ENCODE measurements at places on chromosomes 1 and 21. TPM values are rescaled to one million over a fixed set of nuclear protein-coding genes. Genes with fewer than 3 reads are reported as not detected.

DNA sequence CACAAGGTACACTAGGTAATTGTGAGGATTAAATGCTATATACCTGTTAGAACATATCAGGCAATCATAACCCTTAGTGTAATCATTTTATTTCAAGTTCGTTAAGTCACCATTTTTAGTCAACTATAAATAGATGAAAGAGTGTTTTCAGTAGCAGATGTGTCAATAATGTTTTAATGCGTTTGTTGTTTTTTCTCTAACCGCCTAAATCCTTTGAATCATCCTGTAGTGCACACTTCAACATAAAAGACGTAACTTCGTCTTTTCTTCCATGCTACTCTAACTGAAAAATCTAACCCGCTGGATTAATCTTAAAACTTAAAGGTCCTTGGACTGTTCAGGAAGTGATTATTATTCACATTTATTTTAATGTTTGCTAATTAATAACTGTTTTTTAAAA is 7.2 kb upstream of the LBR start:
- H3K4me1 ChIP-seq, result peaks cover 39% of the 10 kb centered on the region
- H3K36me3 ChIP-seq, result no peaks in the 10 kb centered on the region
- DNase-seq, result no peak
- no peak overlapping the region for H3K27ac ChIP-seq
- no peaks in the 10 kb centered on the region for H3K27me3 ChIP-seq
- no peak overlapping the region for H3K4me3 ChIP-seq

SPRR5 gene
- not detected for total RNA-seq

GRCh38 chr1:205356440-205357139 is at the start of gene KLHDC8A:
Gene KLHDC8A (minus strand): TSS chr1:205356922. CDS start chr1:205343604, 13,318 bp downstream.
- H3K4me3 ChIP-seq, result no peak within 1 kb of the TSS
- H3K36me3 ChIP-seq, result no peaks in the 10 kb centered on the region
- H3K27ac ChIP-seq, result no peak within 1 kb of the TSS
- no peak for DNase-seq
- no peaks in the 10 kb centered on the region for H3K27me3 ChIP-seq

DNA sequence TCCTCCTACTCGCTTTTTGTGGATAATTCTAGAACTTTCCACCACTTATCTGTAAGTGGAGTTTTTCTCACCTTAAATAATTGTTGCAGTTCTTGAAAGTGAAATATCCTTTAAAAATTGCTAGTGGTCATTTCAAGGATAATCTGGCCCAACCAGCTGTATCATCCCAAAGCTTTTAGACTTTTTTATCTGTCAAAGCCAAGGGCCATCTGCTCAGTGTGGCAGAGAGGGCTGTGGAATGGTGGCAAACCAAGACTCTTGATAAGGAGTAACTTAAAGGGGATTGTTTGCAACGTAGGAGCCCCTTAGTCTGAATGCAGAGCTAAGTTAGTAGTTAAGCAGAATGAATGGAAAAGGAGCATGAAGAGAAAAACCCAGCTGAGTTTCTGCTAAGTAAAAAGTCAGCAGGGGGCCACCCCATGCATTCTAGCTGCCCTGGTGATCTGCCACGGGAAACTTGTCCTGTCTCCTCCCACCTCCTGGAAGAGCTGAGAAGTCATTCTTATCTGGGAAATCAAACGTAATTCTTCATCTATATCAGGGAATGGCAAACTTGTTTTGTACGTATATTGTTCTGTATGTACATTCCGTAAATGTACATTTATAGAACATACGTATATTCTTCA is 169.3 kb downstream of the PRDM2 start:
- H3K4me3 ChIP-seq, result no peak overlapping the region
- H3K4me1 ChIP-seq, result no peaks in the 10 kb centered on the region
- no peaks in the 10 kb centered on the region for H3K36me3 ChIP-seq

GRCh38 chr1:6580119-6580592 is 362 bp downstream of the ZBTB48 start:
- DNase-seq, result peak; percentile 85
- H3K4me3 ChIP-seq, result peak overlapping the region; percentile 88
- H3K36me3 ChIP-seq, result no peaks in the 10 kb centered on the region
- no peaks in the 10 kb centered on the region for H3K27me3 ChIP-seq
- H3K4me1 ChIP-seq, result peaks cover 29% of the 10 kb centered on the region
- H3K27ac ChIP-seq, result peak overlapping the region; percentile 49

SLC30A10 gene
- total RNA-seq, result not detected

- DNase-seq, result no peak
- no peaks in the 10 kb centered on the region for H3K4me1 ChIP-seq
- H3K36me3 ChIP-seq, result no peaks in the 10 kb centered on the region
- H3K27ac ChIP-seq, result no peak overlapping the region
Measured at GRCh38 chr1:9990944-9991343, 6.1 kb upstream of the RBP7 start.

LCE3A gene
- not detected for total RNA-seq

SELENOF gene
- total RNA-seq, result 118 TPM

SLC2A1 gene
- 83.8 TPM for total RNA-seq

HES2 gene
- total RNA-seq, result not detected

- peaks cover 43% of the 10 kb centered on the region for H3K4me1 ChIP-seq
- H3K36me3 ChIP-seq, result peaks cover 54% of the 10 kb centered on the region
- peak overlapping the region; percentile 95 for H3K27ac ChIP-seq
Measured at GRCh38 chr1:28507247-28507645, 1.4 kb downstream of the RCC1 start.

DNA sequence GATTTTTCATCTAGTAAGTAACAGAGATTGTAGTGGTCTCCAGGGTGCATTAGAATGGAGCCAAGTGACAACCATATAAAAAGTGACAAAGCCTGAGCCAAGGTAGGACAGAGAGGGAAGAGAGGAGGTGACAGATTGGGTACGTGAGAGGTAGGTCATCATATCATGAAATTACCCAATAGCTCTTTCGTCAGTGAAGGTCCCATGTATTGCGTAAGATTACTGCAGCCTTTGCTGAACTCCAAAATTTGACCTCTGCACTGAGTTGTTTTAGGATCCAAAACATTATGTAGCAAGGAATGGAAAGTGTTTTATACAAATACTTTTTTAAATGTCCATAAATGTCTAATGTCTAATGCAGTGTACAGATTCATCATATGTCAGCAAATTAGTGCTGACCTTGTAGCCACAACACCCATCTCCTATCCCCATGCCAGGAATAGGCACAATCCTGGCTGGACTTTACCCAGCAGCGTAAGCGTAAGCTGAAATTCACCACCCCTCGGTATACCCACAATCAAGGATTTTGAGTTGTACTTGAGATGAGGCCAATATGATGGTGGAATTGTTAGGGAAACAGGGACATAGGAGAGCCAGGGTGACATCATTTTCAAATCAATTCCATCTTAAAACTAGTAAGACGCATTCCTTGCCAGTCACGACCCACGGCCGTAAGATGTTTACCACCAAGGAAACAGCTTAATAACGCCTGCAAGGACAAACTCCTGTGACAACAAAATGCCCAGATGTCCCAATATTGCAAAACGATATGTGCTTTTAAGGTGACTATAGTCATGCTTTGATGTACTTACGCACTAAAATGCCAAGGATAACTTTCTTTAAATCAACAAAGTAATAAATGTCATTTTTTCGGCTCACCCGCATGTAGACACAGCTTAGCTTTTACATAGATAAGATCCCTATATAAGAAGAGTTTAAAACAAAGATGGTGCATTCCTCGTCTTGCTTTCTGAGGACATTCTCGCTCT is 38.1 kb upstream of the GREM2 start:
- H3K27ac ChIP-seq, result no peak overlapping the region
- H3K4me1 ChIP-seq, result no peaks in the 10 kb centered on the region
- DNase-seq, result no peak
- no peak overlapping the region for H3K4me3 ChIP-seq
- H3K27me3 ChIP-seq, result no peaks in the 10 kb centered on the region

PDPN gene
- total RNA-seq, result not detected

BNIPL gene
- total RNA-seq, result 0.63 TPM

GRCh38 chr1:183915625-183916510 is 110.9 kb downstream of the RGL1 start:
- peak; percentile 91 for DNase-seq
- H3K27me3 ChIP-seq, result no peaks in the 10 kb centered on the region
- H3K27ac ChIP-seq, result no peak overlapping the region
- peaks cover 18% of the 10 kb centered on the region for H3K4me1 ChIP-seq

- no peaks in the 10 kb centered on the region for H3K36me3 ChIP-seq
- H3K4me3 ChIP-seq, result no peak overlapping the region
- H3K27me3 ChIP-seq, result no peaks in the 10 kb centered on the region
- peaks cover 6% of the 10 kb centered on the region for H3K4me1 ChIP-seq
- DNase-seq, result no peak
- H3K27ac ChIP-seq, result no peak overlapping the region
Measured at GRCh38 chr1:89603651-89604413, 29.1 kb upstream of the LRRC8C start.

CR1L gene
- total RNA-seq, result not detected

EXO5 gene
- total RNA-seq, result 9.1 TPM

DNA sequence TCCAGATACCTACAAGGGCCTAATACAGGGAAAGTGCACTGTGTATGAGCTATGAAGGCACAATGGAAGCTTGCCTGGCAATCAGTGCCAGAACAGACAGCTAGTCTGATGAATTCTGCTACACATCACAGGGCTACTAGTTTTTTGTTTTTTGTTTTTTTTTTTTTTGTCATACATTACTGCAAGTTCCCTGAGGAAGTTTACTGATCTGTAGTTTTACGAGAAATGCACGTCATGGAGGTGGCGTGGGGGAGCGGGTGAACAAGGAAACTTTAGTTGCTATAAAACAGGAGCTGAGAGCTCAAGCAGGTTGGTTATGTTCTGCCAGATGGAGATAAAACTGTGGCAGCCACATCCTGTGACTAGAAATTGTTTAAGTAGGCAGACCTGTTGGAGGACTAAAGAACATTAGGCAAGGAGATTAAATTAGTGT is 17.7 kb downstream of the PTPRC start:
- H3K4me1 ChIP-seq, result peaks cover 95% of the 10 kb centered on the region
- H3K4me3 ChIP-seq, result peak overlapping the region; percentile 20
- H3K36me3 ChIP-seq, result peaks cover 26% of the 10 kb centered on the region
- no peaks in the 10 kb centered on the region for H3K27me3 ChIP-seq
- H3K27ac ChIP-seq, result peak overlapping the region; percentile 99

DNA sequence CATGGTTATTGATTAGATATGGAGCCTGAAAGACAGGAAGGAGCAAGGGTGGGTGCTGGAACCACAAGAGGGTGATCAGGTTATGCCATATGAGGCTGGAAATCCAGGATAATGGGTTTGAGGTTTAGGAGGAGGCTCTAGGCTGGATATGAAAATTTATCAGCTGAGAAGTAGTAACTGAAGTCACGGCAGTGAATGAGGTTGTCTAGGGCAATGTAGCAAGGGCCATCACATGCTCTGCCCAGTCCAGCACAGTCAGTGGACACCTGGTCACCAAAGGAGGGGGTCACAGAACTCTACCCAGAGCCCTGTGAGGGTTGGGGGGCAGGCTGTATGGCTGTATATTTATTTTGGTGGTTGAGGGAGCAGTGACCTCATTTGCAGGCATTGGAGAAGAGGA is 10.5 kb upstream of the TMEM61 start:
- no peaks in the 10 kb centered on the region for H3K27me3 ChIP-seq
- no peak overlapping the region for H3K4me3 ChIP-seq
- no peak overlapping the region for H3K27ac ChIP-seq

DNA sequence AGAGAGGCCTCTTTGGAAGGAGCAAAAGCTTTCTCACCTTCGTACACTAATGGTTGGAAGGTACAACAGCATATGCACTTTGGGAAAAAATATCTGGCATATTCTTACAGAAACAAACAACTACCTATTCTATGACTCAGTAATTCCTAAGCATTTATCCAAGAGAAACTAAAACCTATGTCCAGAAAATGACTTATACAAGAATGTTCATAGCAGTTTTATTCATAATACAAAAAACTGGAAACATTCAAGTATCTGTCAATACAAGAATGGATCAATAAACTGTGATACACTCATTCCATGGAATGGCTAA is 8.2 kb downstream of the NBPF1 start:
- 0 out of 2 replicates have a peak, but pooled peaks cover 4% of the 10 kb centered on the region for H3K36me3 ChIP-seq
- no peak overlapping the region for H3K27ac ChIP-seq
- H3K4me3 ChIP-seq, result no peak overlapping the region
- 0 out of 2 replicates have a peak, but pooled peaks cover 3% of the 10 kb centered on the region for H3K27me3 ChIP-seq
- H3K4me1 ChIP-seq, result no peaks in the 10 kb centered on the region

DNA sequence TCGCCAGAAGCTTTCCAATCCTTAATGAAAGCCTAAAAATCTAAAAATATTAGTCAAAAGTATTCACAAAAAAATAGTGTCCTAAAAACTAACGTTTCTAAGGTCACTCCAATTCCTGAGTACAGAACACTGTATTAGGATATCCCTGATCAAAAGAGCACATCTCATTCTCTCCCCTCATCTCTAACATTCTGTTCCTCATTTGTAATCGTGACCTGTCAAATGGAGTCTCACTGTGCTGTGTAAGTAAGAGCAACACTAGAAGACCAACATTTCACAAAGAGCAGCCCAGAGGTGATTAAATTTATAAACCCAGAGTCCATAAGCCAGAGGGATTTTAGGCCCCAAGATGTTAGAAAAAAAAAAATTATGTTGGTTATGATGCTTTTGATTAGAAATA is 26.3 kb downstream of the RGS2 start:
- H3K36me3 ChIP-seq, result no peaks in the 10 kb centered on the region
- H3K27ac ChIP-seq, result no peak overlapping the region
- no peaks in the 10 kb centered on the region for H3K4me1 ChIP-seq
